SJSA1 (cell line): ENCODE measurements at places on chromosomes 2 and 18. TPM values are rescaled to one million over a fixed set of nuclear protein-coding genes. Genes with fewer than 3 reads are reported as not detected.

- no peak overlapping the region for H3K4me3 ChIP-seq
- no peak for DNase-seq
- H3K36me3 ChIP-seq: no peaks in the 10 kb centered on the region
- H3K27ac ChIP-seq: no peak overlapping the region
Observed at GRCh38 chr2:74585406-74586185, 31.1 kb downstream of the DOK1 start.

DNA sequence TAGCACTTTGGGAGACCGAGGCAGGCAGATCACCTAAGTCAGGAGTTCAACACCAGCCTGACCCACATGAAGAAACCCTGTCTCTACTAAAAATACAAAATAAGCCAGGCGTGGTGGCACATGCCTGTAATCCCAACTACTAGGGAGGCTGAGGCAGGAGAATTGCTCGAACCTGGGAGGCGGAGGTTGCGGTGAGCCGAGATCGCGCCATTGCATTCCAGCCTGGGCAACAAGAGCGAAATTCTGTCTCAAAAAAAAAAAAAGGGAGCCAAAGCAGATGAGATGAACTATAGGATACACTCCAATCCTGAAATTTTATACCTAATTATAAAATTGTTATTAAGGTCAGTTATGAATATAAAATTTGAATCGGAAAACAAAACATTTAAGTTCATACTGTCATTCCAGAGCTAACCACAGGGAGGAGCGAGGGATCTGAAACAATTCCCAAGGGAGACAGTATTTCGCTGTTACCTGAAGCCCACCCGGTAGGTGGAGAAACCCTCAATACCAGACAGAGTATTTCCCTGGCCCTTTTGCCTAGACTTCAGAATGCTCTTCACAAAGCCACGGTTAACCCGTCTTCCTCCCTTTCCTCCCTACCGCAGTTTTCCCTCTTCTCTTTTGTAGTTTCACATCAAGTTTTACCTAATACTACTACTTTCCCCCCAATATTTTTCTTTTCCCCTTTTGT is 1.4 kb downstream of the PPM1G start:
- H3K4me3 ChIP-seq: peak overlapping the region; percentile 98
- DNase-seq: peak; percentile 40
- peaks cover 12% of the 10 kb centered on the region for H3K4me1 ChIP-seq
- H3K36me3 ChIP-seq: peaks cover 34% of the 10 kb centered on the region
- no peak overlapping the region for H3K27ac ChIP-seq
- H3K27me3 ChIP-seq: no peaks in the 10 kb centered on the region

DNA sequence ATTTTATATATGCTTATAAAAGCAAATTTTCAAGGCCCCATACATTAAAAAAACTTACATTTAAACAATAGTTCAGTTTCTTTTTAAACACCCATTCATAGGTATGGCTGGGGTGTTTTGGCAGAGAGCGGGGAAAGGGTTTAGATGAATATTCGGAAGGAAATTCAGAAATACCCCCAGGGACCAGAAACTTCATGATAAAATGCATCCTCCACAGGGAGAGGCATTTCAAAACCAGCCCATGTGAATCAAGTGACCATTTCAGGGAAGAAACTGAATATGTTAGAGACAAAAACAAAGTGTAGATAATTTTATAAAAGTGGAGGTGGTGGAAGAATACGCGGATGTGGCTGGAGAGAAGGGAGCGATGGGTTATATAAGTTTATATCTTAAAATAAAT is 327.1 kb downstream of the TGIF1 start:
- no peaks in the 10 kb centered on the region for H3K4me1 ChIP-seq
- no peak overlapping the region for H3K4me3 ChIP-seq
- no peak for DNase-seq
- H3K27me3 ChIP-seq: peaks cover 5% of the 10 kb centered on the region; the same call in 1 of the 2 replicates

DNA sequence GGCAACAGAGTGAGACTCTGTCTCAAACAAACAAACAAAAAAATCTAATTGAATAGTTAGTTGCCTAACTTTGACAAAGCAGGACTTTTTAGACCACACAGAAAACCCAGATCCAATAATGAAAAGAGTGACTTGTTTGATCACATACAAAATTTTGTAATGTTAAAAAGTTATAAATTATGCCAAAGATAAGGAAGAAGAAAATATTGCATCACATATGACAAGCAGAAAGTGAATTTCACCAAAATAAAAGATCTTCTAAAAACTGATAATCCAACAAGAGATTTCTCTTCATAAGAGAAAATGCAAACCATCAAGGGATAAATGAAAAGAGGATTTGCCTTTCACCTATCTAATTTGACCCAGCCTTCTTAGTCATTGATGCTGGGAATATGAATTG is 2.8 kb upstream of the RMP24 start:
- H3K4me3 ChIP-seq: no peak overlapping the region
- H3K4me1 ChIP-seq: peaks cover 13% of the 10 kb centered on the region
- DNase-seq: no peak
- no peaks in the 10 kb centered on the region for H3K27me3 ChIP-seq
- H3K36me3 ChIP-seq: peaks cover 17% of the 10 kb centered on the region

GRCh38 chr2:20650393-20650876 is 463 bp downstream of the HS1BP3 start:
- H3K36me3 ChIP-seq: peaks cover 4% of the 10 kb centered on the region
- peak overlapping the region; percentile 93 for H3K4me3 ChIP-seq
- no peaks in the 10 kb centered on the region for H3K27me3 ChIP-seq
- DNase-seq: no peak

DNA sequence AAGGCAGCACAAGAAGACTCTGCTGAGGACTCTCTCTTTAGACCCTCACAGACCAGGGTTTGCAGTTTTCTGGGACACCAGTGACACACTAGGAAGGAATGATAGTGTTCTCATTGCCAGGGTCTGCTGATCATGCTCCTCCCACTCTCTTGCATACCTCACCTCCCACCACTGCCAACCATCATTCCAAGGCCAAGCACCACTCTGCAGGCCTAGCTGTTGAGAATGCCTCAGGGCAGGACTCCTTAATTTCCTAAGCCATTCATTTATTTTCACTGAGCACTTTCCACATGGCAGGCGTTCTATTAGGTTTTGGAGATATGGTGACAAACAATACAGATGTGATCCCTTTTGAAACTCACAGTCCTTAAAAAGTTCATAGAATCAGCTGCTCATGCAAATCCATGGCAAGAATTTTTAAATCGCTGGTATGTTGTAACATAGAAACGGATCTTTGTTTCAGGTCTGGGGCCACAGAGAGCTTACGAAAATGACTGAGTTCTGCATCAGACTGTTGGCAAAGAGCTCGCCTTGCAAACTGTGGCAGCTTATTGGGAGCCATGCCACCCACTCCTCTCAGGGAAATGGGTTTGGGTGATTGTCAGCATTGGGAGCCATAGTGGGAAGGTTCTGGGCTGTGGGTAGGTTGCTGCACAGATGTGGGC is 78.5 kb downstream of the XDH start:
- no peaks in the 10 kb centered on the region for H3K36me3 ChIP-seq
- H3K4me3 ChIP-seq: no peak overlapping the region
- H3K4me1 ChIP-seq: peaks cover 28% of the 10 kb centered on the region
- peak; percentile 37 for DNase-seq

Gene EXOC6B
- total RNA-seq: 11.2 and 26.5 TPM in 2 replicates

Gene FZD7
- total RNA-seq: 77.8 and 90.7 TPM in 2 replicates

Gene RAD51AP2
- total RNA-seq: not detected in 2 replicates

GRCh38 chr18:28961669-28962228 is 784.8 kb upstream of the CDH2 start:
- no peak overlapping the region for H3K27ac ChIP-seq
- H3K4me3 ChIP-seq: no peak overlapping the region
- no peaks in the 10 kb centered on the region for H3K36me3 ChIP-seq
- no peak for DNase-seq

GRCh38 chr2:97740590-97741182 is 27.3 kb downstream of the ZAP70 start:
- DNase-seq: no peak
- H3K4me3 ChIP-seq: no peak overlapping the region
- no peaks in the 10 kb centered on the region for H3K27me3 ChIP-seq
- H3K27ac ChIP-seq: no peak overlapping the region
- no peaks in the 10 kb centered on the region for H3K4me1 ChIP-seq

Gene ADD2
- not detected in 2 replicates for total RNA-seq

Gene ITGB6
- total RNA-seq: not detected in 2 replicates

DNA sequence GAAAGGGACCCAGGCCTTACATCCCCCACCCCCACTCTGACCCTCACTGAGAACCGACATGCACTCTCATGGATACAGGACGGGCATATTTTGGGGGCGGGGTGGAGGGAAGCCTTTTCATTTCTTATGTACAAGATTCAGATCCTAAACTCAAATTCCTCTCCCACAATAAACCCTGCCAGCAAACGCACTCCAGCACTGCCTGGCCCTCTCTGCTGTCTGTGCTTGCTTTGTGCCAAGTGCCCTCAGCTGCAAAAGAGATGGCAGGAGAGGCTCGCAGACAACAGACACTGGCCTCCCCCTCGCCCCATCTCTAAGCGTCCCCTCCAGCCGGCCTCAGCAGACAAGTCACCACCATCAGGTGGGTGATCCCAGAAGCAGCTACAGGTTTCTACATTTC is 42.4 kb downstream of the FAM168B start:
- H3K27ac ChIP-seq: no peak overlapping the region
- H3K27me3 ChIP-seq: no peaks in the 10 kb centered on the region
- peaks cover 22% of the 10 kb centered on the region for H3K4me1 ChIP-seq
- no peak for DNase-seq

DNA sequence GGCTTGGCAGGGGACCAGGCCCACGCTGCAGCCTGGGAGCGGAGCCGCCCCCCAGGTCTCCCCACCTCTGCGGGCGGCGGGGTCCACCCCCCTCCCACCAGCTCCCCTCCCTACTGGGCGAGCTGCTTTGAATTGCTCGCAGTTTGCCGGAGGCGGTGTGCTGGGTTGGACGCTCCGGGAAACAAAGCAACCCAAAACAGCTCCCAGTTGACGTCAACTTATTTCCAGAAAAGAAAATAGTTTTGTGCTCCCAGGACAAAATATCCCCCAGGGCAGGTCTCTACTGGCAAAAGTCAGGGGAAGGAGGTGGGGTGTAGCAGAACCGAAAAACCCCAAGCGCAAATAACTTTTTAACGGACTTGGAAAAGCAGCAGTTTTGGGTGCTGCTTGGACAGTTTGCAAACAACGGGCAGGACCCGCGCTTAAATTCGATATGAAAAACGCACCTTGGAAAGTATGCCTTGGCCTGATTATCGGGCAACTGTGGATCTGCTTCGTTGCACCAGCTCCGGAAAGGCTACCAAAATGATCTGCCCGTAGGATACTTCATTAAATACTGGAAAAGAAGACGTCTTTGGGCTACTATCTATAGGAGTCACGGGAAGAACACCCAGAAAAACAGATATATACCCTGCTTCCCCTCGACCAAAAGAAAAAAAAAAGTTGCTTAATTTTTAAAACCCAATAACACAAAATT is 2.8 kb upstream of the KCTD1 start:
- H3K36me3 ChIP-seq: peaks cover 15% of the 10 kb centered on the region
- H3K27me3 ChIP-seq: peaks cover 7% of the 10 kb centered on the region
- no peak overlapping the region for H3K27ac ChIP-seq
- DNase-seq: no peak
- H3K4me1 ChIP-seq: peaks cover 19% of the 10 kb centered on the region

- no peak for DNase-seq
- H3K27ac ChIP-seq: no peak overlapping the region
- no peaks in the 10 kb centered on the region for H3K36me3 ChIP-seq
- no peaks in the 10 kb centered on the region for H3K27me3 ChIP-seq
- no peaks in the 10 kb centered on the region for H3K4me1 ChIP-seq
- H3K4me3 ChIP-seq: no peak overlapping the region
Observed at GRCh38 chr2:2569306-2569705, 238.2 kb upstream of the MYT1L start.

DNA sequence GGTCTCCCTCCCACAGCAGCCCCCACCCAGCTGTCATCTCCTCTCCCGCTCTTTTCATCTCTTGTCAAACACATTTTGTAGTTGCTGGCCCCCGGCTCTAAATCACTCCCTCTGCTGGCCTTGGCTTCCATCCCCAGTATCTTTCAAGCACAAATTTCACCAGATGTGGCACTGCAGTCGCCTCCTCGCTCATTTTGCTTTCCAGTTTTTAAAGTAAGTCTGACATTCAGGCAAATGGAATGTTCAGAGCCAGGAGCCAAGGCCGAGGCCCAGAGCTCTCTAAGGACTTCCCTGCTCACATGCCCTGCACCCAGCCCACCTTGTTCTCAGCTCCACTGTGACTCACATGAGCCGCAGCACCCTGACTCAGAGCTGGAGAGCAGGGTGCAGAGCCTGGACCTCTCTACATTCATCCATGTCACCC is 158.4 kb downstream of the GALNT14 start:
- no peaks in the 10 kb centered on the region for H3K4me1 ChIP-seq
- no peaks in the 10 kb centered on the region; the same call in 1 of the 2 replicates for H3K27me3 ChIP-seq

DNA sequence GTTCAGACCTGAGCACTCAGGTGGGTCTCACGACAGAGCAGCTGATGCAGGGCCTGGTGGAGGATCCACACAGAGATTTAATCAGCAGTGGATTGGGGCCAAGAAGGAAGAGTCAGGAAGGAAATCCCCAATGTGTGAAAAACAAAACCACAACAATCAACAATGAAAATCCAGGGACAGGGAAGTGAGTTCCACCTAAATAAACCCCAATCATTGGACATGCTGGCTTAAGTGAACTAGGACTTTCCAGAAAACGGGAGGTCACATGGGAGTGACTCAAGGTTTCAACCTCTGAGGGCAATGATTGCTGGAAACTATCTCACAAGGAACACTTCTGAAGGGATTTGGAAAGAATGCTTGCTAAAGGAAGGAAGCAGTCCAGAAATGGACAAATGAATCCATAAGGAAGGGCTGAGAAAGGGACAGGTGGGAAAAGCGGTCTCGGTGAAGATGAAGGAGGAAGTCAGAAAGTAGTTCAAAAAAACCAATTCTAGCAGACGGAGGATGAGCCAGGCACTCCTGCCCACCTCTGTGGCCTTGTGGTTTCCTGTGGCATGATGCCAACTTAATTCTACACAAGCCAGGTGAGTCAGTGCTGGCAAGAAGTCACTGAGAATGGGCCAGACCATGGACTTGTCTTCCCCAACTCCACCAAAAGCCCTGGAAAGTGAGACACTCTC is 15.4 kb upstream of the XDH start:
- DNase-seq: no peak
- no peaks in the 10 kb centered on the region for H3K4me1 ChIP-seq
- H3K4me3 ChIP-seq: no peak overlapping the region
- H3K36me3 ChIP-seq: no peaks in the 10 kb centered on the region
- 0 out of 2 replicates have a peak, but pooled peaks cover 3% of the 10 kb centered on the region for H3K27me3 ChIP-seq
- H3K27ac ChIP-seq: no peak overlapping the region

Gene ASXL3
- total RNA-seq: not detected in 2 replicates

Gene NXPH2
- total RNA-seq: 6.1 and 8.3 TPM in 2 replicates

DNA sequence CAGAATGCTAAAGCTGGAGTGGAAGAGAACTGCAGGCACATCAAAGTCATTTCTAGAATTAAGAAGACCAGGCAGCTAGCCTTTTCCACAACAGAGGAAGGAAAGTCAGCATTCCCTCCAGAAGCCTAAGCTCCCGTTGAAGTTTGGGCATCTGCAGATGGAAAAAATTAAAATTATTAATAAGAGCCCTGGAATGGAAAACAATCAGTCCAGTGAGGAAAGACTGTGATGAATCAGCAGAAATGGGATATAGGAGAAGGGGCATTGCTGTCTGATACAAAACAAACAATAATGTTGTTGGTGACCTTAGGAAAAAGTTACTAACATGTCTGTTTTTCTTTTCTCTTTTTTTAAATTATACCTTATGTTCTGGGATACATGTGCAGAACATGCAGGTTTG is 450.7 kb upstream of the SLC14A2 start:
- H3K27ac ChIP-seq: no peak overlapping the region
- H3K27me3 ChIP-seq: 0 out of 2 replicates have a peak, but pooled peaks cover 2% of the 10 kb centered on the region
- H3K4me3 ChIP-seq: no peak overlapping the region
- peaks cover 40% of the 10 kb centered on the region for H3K4me1 ChIP-seq
- no peak for DNase-seq
- no peaks in the 10 kb centered on the region for H3K36me3 ChIP-seq

Gene OTOS
- total RNA-seq: not detected in 2 replicates

Gene ANKRD53
- not detected in 2 replicates for total RNA-seq
